ENCODE measurements at places on chromosomes 4 and X.

DNA sequence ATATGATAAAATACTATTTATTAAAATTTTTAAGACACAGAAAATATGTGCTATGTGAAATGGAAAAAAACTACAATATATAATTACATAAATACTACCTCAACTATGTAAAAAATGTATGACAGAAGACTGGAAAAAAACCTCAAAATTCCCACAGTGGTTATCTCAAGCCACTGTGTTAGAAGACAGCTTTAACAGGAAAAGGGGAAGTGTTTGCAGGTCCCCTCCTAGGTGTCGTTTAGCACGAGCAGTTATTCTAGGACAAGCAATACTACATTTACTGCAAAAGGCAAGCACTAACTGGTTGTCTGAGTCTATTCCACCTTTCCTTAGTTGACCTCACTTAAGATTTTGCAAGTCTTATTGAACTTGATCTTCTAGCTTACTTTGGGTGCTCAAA is 44.9 kb upstream of the PHF8 start:
- peak; percentile 19 for DNase-seq

DNA sequence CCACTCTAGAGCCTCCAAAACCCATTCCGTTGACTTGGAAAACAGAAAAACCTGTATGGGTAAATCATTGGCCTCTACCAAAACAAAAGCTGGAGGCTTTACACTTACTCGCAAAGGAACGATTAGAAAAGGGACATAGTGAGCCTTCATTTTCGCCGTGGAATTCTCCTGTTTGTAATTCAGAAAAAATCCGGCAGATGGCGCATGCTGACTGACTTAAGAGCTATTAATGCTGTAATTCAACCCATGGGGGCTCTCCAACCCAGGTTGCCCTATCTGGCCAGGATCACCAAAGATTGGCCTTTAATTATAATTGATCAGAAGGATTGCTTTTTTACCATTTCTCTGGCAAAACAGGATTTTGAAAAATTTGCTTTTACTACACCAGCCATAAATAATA is 60.8 kb downstream of the ZNF732 start:
- peak; percentile 49 for DNase-seq

DNA sequence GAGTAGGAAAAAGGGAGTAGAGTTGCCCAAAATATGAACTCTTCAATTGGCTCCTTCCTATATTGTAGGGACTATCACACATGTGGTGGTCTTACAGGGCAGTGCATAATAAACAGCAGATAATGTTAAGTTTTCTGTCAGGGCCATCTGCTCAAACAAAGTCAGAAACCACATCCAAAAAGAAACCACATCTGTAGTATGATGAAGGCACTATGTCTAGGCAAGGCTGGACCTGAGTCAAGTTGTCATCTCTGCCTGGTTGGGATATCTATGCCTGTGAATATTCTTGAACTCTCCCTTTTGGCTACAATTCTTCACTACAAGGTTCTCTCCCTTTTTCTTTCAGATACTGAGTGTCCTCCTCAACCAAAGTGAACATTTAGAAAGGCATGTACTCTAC is 109.4 kb upstream of the C1GALT1C1 start:
- DNase-seq, result no peak

DNA sequence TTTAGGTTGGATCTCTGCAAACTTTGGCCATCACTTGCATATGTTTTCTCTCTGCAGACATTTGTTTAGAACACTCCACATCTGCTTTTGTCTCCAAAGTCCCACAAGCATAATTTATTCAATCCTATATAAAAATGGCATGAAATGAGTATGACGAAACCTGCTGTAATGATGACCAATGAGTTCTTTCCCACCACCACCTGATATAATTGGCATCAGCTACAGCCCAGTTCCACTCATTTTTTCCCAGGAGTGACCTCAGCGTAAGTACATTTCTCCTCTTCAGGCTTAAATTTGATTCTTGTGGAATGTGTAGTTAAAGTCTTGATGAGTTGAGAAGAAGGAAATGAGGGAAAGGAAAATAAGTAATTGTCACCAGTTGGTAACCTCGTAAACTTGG is 205.1 kb downstream of the AWAT2 start:
- DNase-seq, result no peak

- no peak for DNase-seq
These were observed 128.0 kb upstream of the ATOH1 start for GRCh38 chr4:93700571-93700970.

GRCh38 chrX:12802741-12803140 is 11.5 kb downstream of the PRPS2 start:
- DNase-seq, result no peak

- no peak for DNase-seq
These were observed 203.7 kb upstream of the NWD2 start for GRCh38 chr4:37040816-37041215.

DNA sequence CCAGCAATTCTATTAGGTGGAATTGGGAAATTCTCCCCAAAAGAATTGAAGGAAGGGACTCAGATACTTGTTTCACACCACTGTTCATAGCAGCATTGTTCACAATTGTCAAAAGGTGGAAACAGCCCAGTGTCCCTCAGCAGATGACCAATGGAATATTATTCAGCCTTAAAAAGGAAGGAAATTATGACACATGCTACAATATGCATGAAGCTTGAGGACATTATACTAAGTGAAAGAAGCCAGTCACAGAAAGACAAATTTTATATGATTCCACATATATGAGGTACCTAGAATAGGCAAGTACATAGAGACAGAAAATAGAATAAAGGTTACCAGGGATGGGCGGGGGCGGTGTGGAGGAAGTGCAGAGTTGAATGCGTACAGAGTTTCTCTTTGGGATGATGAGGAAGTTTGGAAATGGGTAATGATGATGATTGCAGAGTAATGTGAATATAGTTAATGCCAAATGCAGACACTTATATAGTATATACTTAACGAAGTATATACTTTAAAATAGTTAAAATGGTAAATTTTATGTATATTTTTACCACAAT is 29.6 kb downstream of the DOCK11 start:
- DNase-seq, result no peak

DNA sequence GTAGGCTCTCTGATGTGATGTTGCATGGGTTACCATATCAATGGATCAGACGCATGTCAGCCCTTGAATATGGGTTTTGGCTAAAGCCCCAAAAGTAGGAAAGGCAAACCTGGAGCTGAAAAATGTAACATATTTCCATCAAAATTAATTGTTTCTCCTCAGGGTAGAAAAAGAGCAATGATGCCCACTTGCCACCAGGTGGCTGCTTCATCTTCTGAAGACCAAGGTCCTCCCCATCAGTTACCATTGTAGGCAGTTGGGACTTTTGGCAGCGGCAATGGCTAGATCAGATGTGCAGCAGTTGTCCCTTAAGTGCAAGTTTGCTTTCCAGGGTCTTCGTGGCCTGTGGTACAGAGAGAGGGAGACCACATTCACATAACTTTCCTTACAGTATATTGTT is 118.2 kb downstream of the NAF1 start:
- peak; percentile 9 for DNase-seq

DNA sequence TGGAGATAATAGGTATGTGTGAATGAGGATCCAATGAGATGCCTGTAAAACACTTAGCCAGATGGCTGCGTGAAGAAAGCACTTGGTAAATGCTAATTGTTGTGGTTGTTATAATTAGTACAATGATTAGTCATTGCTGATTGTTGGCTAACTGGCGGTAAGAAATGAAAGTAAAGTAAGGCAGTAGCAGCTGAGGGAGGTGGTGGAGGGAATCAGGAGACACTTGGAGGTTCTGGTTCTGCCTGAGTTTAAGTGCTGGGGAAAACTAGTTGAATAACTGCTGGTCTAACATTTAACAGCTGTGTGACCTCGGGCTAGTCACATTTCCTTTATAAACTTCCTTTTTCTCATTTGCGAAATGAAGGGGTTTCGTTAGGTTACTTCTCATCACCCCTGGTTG is 30.9 kb downstream of the CD38 start:
- no peak for DNase-seq

DNA sequence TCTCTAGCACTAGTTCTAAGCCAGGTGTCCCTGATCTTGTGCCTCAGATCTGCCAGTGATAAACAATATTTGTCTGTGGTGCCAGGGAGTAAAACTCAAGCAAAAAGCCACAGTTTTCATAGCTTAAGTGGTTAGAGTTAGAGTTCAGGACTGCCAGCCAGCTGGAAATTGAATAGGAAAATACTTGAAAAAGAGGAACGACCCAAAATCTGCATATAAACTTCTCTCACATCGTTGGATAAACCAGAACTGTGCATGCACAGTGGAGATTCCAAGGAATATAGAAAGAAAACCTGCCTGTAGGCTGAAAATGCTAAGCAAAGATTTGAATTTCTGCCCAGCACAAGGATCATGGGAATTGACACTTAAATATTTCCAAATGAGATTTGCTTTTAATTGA is 35.0 kb upstream of the GNPDA2 start:
- DNase-seq, result no peak

GRCh38 chr4:2497324-2497723 is 28.4 kb downstream of the RNF4 start:
- no peak for DNase-seq
